A673 (cell line): ENCODE measurements at places on chromosomes 7 and 10. TPM values are rescaled to one million over a fixed set of nuclear protein-coding genes. Genes with fewer than 3 reads are reported as not detected.

Gene VIPR2
- total RNA-seq = not detected in 2 replicates

Gene SLC16A9
- 2.9 and 3.0 TPM in 2 replicates for total RNA-seq

Gene PNLIPRP3
- not detected in 2 replicates for total RNA-seq

Gene ZNF775
- 12.1 and 14.3 TPM in 2 replicates for total RNA-seq

Gene EIF5AL1
- total RNA-seq = 2.7 and 3.1 TPM in 2 replicates

Gene CLRN3
- not detected in 2 replicates for total RNA-seq

Gene GSDME
- 0.77 and 3.0 TPM in 2 replicates for total RNA-seq

Gene CCDC172
- total RNA-seq = not detected in 2 replicates

GRCh38 chr7:73827567-73828106 is 3.2 kb upstream of the CLDN4 start:
- H3K27ac ChIP-seq = no peak overlapping the region
- H3K4me3 ChIP-seq = no peak overlapping the region
- no peaks in the 10 kb centered on the region for H3K4me1 ChIP-seq
- H3K36me3 ChIP-seq = no peaks in the 10 kb centered on the region
- no peaks in the 10 kb centered on the region for H3K27me3 ChIP-seq

DNA sequence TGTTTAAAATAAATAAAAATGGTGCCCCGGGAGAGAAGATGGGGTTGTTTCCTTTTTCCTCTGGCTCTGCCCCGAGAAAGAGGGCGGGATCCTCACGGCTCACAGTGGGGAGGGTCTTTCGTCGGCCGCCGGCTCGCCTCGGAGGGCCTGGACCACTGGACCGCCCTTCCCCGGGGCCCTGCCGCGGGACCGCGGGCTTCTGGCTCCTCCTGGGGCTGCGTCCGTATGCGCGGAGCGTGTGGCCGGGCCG is 3.5 kb upstream of the IGF2BP3 start:
- H3K27me3 ChIP-seq = peaks cover 35% of the 10 kb centered on the region
- H3K4me1 ChIP-seq = peaks cover 7% of the 10 kb centered on the region
- peak; percentile 60 for DNase-seq
- peak overlapping the region; percentile 91 for H3K4me3 ChIP-seq

GRCh38 chr7:19215412-19215811 is 70.2 kb upstream of the FERD3L start:
- no peaks in the 10 kb centered on the region for H3K27me3 ChIP-seq
- H3K36me3 ChIP-seq = no peaks in the 10 kb centered on the region
- H3K4me3 ChIP-seq = no peak overlapping the region

- DNase-seq = no peak
- H3K27me3 ChIP-seq = no peaks in the 10 kb centered on the region
- no peak overlapping the region for H3K27ac ChIP-seq
- H3K4me3 ChIP-seq = no peak overlapping the region
- H3K4me1 ChIP-seq = no peaks in the 10 kb centered on the region
These were observed 924.5 kb upstream of the MBL2 start for GRCh38 chr10:53697038-53697437.

GRCh38 chr7:99072126-99072525 is 71.8 kb downstream of the SMURF1 start:
- no peak overlapping the region for H3K27ac ChIP-seq
- no peaks in the 10 kb centered on the region for H3K36me3 ChIP-seq

GRCh38 chr7:155794196-155794595 is 18.1 kb downstream of the SHH start:
- no peak for DNase-seq

GRCh38 chr7:127592550-127592949 is 986 bp upstream of the FSCN3 start:
- peaks cover 20% of the 10 kb centered on the region for H3K36me3 ChIP-seq
- H3K4me3 ChIP-seq = no peak overlapping the region
- no peak for DNase-seq

- no peaks in the 10 kb centered on the region for H3K4me1 ChIP-seq
- no peak overlapping the region for H3K4me3 ChIP-seq
- H3K27me3 ChIP-seq = no peaks in the 10 kb centered on the region
- no peak overlapping the region for H3K27ac ChIP-seq
These were observed 490.8 kb upstream of the CELF2 start for GRCh38 chr10:10526846-10527245.

- peaks cover 37% of the 10 kb centered on the region for H3K27me3 ChIP-seq
- H3K36me3 ChIP-seq = no peaks in the 10 kb centered on the region
- peak; percentile 75 for DNase-seq
- no peak overlapping the region for H3K27ac ChIP-seq
These were observed 62.3 kb upstream of the LBX1 start for GRCh38 chr10:101291331-101292193.

GRCh38 chr10:24528946-24529345 is 194.7 kb downstream of the ARHGAP21 start:
- no peak overlapping the region for H3K4me3 ChIP-seq
- H3K4me1 ChIP-seq = no peaks in the 10 kb centered on the region
- H3K27me3 ChIP-seq = no peaks in the 10 kb centered on the region
- H3K27ac ChIP-seq = no peak overlapping the region

DNA sequence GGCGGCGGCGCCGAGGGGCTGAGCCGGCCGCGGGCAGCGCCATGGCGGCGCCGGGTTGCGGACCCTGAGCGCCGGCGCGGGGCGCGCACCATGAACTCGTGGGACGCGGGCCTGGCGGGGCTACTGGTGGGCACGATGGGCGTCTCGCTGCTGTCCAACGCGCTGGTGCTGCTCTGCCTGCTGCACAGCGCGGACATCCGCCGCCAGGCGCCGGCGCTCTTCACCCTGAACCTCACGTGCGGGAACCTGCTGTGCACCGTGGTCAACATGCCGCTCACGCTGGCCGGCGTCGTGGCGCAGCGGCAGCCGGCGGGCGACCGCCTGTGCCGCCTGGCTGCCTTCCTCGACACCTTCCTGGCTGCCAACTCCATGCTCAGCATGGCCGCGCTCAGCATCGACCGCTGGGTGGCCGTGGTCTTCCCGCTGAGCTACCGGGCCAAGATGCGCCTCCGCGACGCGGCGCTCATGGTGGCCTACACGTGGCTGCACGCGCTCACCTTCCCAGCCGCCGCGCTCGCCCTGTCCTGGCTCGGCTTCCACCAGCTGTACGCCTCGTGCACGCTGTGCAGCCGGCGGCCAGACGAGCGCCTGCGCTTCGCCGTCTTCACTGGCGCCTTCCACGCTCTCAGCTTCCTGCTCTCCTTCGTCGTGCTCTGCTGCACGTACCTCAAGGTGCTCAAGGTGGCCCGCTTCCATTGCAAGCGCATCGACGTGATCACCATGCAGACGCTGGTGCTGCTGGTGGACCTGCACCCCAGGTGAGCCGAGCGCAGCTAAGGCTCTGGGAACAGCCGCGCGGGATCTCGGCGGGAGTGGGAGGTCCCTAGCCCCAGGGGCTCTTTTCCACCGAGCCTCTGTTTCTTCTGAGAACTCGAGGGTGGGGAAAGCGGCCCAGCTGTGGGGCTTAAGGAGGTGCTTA is at the start of gene GPR26:
GPR26 (plus strand) TSS at position 38 of the 919 bp plus-strand sequence; CDS start at position 91, 53 bp downstream.
- no peaks in the 10 kb centered on the region for H3K4me1 ChIP-seq
- no peak for DNase-seq
- H3K27me3 ChIP-seq = peaks cover 67% of the 10 kb centered on the region
- no peak within 1 kb of the TSS for H3K4me3 ChIP-seq
- H3K27ac ChIP-seq = no peak within 1 kb of the TSS

DNA sequence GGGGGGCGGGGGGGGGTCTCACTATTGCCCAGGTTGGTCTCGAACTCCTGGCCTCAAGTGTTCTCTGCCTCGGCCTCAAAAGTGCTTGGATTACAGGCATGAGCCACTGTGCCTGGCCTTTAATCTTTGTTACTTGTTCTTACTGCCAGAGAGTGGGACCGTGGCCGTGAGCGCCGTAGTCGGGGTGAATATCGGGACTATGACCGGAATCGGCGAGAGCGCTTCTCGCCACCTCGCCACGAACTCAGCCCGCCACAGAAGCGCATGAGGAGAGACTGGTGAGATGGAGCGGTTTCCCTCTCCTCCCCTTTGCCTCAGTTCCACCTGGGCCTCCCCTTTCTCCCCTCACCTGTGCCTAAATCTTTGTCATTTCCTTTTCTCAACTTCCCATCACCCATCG is 6.2 kb downstream of the SRRT start:
- H3K27ac ChIP-seq = no peak overlapping the region
- peaks cover 89% of the 10 kb centered on the region for H3K36me3 ChIP-seq
- H3K4me1 ChIP-seq = peaks cover 14% of the 10 kb centered on the region
- no peak for DNase-seq

GRCh38 chr7:5360971-5361370 is 62.7 kb downstream of the TNRC18 start:
- no peak overlapping the region for H3K27ac ChIP-seq
- no peak for DNase-seq
- H3K27me3 ChIP-seq = no peaks in the 10 kb centered on the region
- H3K4me1 ChIP-seq = no peaks in the 10 kb centered on the region
- H3K4me3 ChIP-seq = no peak overlapping the region

GRCh38 chr10:6211671-6212635 is 9.2 kb downstream of the PFKFB3 start:
- DNase-seq = no peak
- H3K4me3 ChIP-seq = no peak overlapping the region
- peak overlapping the region; percentile 30 for H3K27ac ChIP-seq
- no peaks in the 10 kb centered on the region for H3K27me3 ChIP-seq
